NCI-H82 (cell line): ENCODE measurements at places on chromosomes 7 and 10.

DNA sequence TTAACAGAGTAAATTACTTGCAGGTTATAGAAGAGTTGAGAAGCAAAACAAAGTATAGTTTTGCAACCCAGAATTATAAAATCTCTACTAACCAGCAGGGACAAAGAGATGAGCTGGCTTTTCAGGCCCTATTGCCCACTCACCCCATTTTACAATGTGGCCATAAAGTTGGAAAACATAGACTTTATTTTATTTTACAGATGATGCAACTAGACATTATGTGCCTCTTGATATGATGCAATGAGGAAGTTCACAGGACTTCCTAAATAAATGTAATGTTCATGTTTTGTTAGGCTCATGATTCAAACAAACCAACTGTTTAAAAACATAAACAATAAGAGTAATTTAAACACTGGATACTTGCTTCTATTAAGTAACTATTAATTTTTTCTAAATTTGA lies 141.1 kb upstream of the WNT16 start:
- DNase-seq, result no peak

DNA sequence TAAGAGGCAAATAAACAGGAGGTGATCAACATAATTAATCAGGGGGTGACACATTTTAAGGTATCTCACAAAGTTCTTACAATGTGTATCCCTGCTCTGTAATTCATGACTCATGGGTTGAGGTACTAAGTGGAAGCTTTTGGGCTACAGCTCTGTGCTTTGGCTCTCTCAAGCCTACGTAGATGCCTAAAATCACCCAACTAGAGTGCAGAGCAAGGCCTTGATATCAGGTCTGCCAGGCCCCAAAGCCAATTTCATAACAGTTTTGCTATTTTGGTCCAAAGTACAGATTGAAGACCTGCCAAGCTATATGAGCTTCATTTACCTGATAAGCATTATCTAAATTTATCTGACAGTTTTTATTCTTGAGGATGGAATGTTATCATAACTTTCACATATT lies 175.3 kb upstream of the BET1 start:
- no peak for DNase-seq

GRCh38 chr7:50803359-50804337 lies 21.0 kb upstream of the GRB10 start:
- DNase-seq, result no peak

DNA sequence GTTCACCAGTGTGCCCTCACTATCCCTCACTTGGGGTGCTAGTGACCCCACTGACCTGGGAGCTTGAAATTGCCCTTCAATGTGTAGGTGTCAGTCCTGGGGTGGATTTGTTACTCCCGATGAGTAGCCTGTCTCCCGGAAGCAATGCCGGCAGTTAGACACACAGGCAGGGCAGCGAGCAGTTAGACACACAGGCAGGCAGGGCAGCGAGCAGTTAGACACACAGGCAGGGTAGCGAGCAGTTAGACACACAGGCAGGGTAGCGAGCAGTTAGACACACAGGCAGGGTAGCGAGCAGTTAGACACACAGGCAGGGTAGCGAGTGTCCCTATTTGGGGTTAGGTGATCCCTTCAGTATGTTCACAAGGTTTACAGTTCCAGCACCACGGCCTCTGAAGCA lies 44.0 kb downstream of the VWA2 start:
- DNase-seq, result no peak

GRCh38 chr10:102117391-102118159 lies 2.6 kb downstream of the LDB1 start:
- peak; percentile 81 for DNase-seq

DNA sequence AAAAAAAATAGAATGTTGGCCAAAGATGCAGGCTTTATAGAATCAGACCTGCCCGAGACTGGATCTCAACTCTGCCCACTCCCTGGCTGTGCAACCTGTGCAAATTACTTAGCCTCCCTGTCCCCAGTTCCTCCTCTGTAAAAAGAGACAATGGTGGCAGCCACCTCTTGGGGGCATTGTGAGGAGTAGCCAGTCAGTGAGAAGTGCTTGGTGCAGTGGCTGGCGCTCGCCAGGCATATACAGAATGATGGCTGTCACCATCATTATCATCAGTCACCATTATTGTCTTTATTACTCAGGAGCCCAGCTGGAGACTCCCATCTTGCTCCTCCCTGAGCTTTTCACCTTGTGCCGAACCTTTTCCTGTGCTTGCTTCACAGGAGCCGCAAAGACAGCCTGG lies 29.4 kb upstream of the TRIM8 start:
- DNase-seq, result no peak

GRCh38 chr10:97515271-97515978 lies 16.7 kb downstream of the UBTD1 start:
- DNase-seq, result peak; percentile 58

- no peak for DNase-seq
These were observed 21.6 kb downstream of the SCART1 start for GRCh38 chr10:133475425-133475734.

GRCh38 chr7:69708857-69709256 lies 110.6 kb downstream of the AUTS2 start:
- peak; percentile 89 for DNase-seq

DNA sequence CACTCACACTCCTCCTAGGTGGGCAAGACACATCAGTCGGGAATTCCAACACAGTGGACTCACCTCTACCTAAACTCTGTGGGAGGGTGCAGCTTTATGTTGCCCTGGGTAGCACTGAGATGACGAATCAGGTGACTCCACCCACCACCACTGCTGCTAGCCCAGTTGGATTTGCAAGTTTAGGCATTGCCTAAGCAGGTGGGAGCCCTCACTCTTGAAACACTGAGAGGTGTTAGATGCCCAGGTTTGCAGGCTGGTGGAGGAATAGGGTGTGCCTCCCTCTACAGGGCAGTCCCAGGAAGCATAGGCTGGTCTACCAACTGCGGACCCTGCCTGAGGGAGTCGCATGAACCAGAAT lies 708.9 kb downstream of the POM121L12 start:
- DNase-seq, result no peak

GRCh38 chr7:139618482-139619366 lies 95.2 kb downstream of the CLEC2L start:
- peak; percentile 50 for DNase-seq

DNA sequence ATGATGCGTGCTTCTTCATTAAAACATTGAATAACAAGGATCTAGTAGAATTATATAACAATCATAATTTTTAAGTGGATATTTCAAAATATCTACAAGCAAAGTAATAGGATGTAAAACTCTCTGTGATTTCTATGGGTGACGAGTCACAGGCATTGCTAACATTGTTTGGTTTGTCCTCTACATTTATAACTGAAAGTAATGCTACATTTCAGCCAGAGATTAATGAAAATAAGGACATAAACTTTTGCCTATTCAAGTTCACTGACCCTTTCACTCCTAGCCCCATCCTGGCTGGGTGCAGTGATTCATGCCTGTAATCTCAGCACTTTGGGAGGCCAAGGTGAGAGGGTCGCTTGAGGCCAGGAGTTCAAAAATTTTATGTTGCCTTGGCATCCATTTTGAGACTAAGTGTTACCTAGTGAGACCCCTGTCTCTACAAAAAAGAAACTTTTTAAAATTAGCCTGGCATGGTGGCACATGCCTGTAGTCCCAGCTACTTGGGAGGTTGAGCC lies 38.4 kb upstream of the HSPA12A start:
- DNase-seq, result no peak

DNA sequence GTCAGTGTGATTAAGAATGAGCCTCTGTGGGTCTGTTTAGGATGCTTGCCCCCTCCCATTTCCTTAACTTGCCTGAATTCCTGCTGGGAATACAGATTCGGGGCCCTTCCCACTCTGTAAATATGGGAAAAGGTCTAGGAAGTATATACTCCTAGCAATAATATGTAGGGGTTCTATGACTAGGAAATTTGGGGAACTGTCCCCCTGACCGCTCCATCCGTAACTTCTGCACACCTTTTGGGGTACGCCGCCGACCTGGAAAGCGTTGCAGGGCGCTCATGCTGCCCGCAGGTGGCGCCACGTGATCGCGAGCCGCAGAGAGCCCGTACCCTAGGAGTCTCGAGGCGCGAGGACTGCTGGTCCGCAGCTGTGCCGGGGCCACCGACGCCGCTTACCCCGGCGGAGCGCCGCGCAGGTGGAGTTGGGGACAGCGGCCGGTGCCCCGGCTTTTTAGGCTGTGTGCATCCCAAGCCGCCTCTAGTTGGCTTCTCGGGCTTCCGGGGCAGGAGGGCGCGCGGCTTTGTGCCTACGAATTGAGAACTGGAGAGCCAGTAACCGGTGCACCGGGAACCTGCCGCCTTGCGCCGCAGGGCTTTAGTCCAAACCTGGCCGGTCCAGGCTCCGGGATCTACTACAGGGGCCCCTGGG lies 656 bp upstream of the CNNM2 start:
- peak; percentile 81 for DNase-seq

DNA sequence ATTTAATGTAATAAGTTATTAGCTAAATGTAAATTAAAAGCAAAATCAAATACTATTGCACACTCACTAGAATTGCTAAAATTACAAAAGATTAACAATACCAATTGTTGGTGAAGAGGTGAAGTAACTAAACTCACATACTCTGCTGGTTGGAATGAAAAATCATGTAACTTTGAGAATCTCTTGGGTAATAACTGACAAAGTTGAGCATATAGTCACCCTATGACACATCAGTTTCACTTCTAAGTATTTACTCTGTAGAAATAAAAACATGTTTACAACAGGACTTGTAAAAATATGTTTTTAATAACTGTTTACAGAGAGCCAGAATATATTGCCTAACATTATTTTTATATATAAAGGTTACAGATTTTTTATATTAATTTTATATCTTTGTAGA lies 33.6 kb downstream of the CNTNAP2 start:
- DNase-seq, result no peak

- DNase-seq, result no peak
These were observed 73.9 kb downstream of the GRID1 start for GRCh38 chr10:86292462-86293395.

- peak; percentile 3 for DNase-seq
These were observed 12.0 kb upstream of the UBE2D1 start for GRCh38 chr10:58322835-58323209.

DNA sequence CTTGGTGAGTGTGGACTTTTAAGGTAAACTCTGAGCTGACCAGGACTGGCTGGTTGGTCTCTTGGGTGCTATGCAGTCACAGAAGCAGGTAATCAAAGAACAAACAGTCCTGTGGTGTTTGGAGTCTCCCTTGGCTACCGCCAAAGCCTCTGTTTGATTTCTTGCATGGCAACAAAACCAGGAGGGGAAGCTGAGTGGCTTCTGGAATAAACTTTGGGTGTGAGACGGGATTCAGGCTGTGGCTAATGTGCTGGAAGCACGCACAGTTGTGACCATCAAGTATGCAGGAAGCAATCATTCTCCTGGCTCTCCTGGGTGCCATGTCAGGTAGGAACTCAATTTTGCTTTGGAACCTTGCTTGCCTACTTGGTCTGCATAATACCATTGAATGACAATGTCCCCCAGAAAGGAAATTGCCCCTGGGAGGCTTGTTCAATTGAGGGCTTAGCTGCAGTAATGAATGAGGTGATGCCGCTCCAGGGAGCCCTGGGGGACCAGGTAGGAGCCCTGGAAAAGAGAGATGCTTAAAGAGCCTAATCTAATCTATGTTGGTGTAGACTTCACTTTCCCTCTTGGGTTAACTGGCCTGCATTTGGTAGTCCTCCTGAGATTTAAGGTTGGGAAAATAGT lies at the start of gene CDHR3:
CDHR3 (plus strand) TSS at position 227 of the 630 bp plus-strand sequence; CDS start at position 282, 55 bp downstream.
- no peak for DNase-seq

DNA sequence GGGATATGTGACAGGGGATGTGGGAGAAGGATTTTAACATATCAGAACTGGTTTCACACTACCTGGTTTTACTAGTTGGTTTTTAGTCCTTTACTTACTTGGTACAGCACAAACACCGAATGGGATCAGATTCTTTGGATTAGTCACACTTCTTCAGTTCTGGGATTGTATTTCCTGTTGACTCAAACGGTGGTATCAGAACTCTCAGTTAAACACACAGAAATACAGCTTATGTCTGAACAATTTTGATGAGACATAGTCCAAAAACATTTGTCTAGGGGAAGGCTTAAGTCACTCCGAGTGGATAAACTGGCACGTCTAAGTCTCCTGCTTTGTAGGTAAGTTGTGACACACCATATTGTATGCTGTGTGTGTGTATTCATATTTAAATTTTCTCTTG lies 480.5 kb downstream of the PHTF2 start:
- no peak for DNase-seq

GRCh38 chr10:64090865-64091264 lies 569.7 kb downstream of the REEP3 start:
- no peak for DNase-seq

GRCh38 chr7:116218051-116218645 lies 7.8 kb downstream of the TES start:
- DNase-seq, result no peak

DNA sequence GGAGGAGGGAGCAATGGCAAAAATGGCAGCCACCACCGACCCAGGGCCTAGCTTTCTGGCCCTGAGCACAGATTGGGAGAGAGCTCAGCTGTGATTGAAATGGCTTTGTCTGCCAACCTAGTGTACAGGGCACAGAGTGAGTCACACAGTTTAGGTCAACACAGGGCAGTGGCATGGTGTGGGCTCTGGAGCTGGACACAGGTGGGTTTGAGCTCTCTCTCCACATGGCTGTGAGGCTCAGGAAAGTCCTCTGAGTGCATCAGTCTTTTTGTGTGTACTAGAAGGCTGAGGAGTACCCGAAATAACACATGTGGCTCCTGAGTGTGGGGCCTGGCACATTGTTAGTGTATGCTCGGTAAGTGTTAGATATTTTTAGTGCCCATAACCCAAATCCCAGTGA lies 60.2 kb upstream of the LOXL4 start:
- DNase-seq, result no peak

GRCh38 chr10:71553432-71553831 lies 156.7 kb downstream of the CDH23 start:
- no peak for DNase-seq

DNA sequence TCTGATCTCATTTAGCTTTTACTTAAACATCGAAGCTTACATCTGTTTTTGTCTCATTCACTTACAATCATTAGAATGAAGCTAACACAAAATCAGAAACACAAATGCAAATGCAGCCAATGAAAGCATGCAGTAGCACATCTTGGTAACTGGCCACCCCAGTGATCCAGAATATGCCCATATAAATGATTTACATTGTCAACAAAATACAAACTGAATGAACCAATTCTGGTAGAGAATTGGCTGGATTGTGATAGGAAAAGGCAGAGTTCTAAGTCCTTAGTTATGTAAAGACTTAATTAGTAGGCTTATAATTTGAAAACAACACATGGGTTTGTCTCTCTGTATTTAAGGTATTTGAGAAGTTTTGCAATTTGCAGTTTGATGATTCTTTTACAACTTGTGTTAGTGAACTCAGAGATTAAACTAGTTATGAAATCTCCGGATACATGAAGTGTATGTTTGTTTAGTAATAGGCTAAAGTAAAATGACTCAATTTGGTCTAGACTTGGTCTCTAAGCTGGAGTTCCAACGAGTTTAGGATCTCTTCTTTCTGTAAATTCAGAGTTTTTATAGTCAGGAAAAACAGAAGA lies 21.2 kb downstream of the TECTB start:
- DNase-seq, result no peak
